ENCODE measurements at places on chromosomes 7 and 10. TPM values are rescaled to one million over a fixed set of nuclear protein-coding genes. Genes with fewer than 3 reads are reported as not detected.

The FKBP6 gene
- not detected for polyA plus RNA-seq

The CHAT gene
- not detected for polyA plus RNA-seq

The TWNK gene
- polyA plus RNA-seq = 4.2 TPM

The GBX1 gene
- not detected for polyA plus RNA-seq

The FLNC gene
- 0.36 TPM for polyA plus RNA-seq

The KIAA1549 gene
- polyA plus RNA-seq = 14.8 TPM

The GIMAP6 gene
- not detected for polyA plus RNA-seq

The LHFPL3 gene
- polyA plus RNA-seq = 3.5 TPM

The CALHM3 gene
- not detected for polyA plus RNA-seq

The GPER1 gene
- not detected for polyA plus RNA-seq

The SUN3 gene
- not detected for polyA plus RNA-seq

The WEE2 gene
- 0.34 TPM for polyA plus RNA-seq

The SLC16A9 gene
- polyA plus RNA-seq = 185 TPM

The LRRTM3 gene
- 3.4 TPM for polyA plus RNA-seq

The ACBD7 gene
- 7.8 TPM for polyA plus RNA-seq

The GPR15LG gene
- polyA plus RNA-seq = not detected

The IFIT1B gene
- not detected for polyA plus RNA-seq

The SPRN gene
- polyA plus RNA-seq = 1.1 TPM

The CRYGN gene
- not detected for polyA plus RNA-seq

The GIMAP1 gene
- not detected for polyA plus RNA-seq

The SPDYE3 gene
- not detected for polyA plus RNA-seq

All from neural cell (in vitro differentiated cells).